ENCODE measurements at places on chromosomes 2 and 18. TPM values are rescaled to one million over a fixed set of nuclear protein-coding genes. Genes with fewer than 3 reads are reported as not detected.

- peaks cover 15% of the 10 kb centered on the region for H3K36me3 ChIP-seq
- H3K27me3 ChIP-seq, result no peaks in the 10 kb centered on the region
- DNase-seq, result no peak
These were observed 11.2 kb downstream of the TMEM127 start for GRCh38 chr2:96254571-96254970.

GRCh38 chr2:100125626-100126025 is 16.8 kb downstream of the AFF3 start:
- no peak overlapping the region for H3K4me3 ChIP-seq
- no peaks in the 10 kb centered on the region for H3K36me3 ChIP-seq
- H3K4me1 ChIP-seq, result no peaks in the 10 kb centered on the region
- DNase-seq, result no peak

GRCh38 chr2:176473177-176473576 is 203.9 kb downstream of the MTX2 start:
- no peaks in the 10 kb centered on the region for H3K4me1 ChIP-seq
- H3K27ac ChIP-seq, result no peak overlapping the region
- no peaks in the 10 kb centered on the region for H3K36me3 ChIP-seq
- peak; percentile 39 for DNase-seq
- H3K4me3 ChIP-seq, result peak overlapping the region; percentile 26

GRCh38 chr2:64568836-64569235 is 44.7 kb downstream of the AFTPH start:
- no peaks in the 10 kb centered on the region for H3K27me3 ChIP-seq
- no peaks in the 10 kb centered on the region for H3K4me1 ChIP-seq
- H3K36me3 ChIP-seq, result no peaks in the 10 kb centered on the region
- no peak overlapping the region for H3K4me3 ChIP-seq

The CCDC142 gene
- total RNA-seq, result 21.3 TPM

The CDH20 gene
- total RNA-seq, result not detected

The REG3G gene
- not detected for total RNA-seq

The GAL3ST2 gene
- total RNA-seq, result not detected

The ZNF892 gene
- total RNA-seq, result 7.3 TPM

Data from fibroblast of lung (primary cell).